ENCODE measurements at places on chromosomes 1 and 21.

GRCh38 chr21:29114765-29115500, 15.5 kb upstream of the MAP3K7CL start:
- no peak for DNase-seq

DNA sequence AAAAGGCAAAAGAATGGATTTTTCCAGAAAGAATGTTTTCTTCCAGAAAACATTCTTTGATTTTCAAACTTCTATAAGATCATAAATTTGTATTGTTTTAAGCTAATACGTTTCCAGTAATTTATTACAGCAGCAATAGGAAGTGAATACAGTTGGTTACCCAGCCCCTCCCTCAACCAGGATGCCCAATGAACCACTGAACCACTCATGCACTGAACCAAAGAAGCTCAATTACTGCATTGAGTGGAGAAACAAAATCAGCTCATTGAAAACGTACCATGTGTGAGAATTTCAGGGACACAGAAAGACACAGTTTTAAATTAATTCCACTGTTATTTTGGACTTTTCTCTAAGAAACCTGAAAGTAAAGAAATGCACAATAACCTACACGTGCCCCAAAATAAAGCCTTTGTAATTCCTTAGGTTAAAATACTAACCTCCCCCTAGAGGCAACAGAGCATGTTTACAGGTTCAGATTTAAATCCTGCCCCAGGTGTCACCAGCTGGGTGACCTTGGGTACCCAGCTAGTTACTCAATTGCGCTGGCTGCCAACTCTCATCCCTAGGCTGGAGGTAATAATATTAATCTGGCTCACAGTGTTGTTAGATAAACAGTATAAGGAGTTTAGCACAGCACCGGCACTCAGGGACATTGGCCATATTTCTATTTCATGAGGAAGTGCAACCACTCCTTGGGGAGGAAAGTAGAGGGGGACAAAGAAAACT, 111.7 kb downstream of the NMNAT2 start:
- DNase-seq: no peak

DNA sequence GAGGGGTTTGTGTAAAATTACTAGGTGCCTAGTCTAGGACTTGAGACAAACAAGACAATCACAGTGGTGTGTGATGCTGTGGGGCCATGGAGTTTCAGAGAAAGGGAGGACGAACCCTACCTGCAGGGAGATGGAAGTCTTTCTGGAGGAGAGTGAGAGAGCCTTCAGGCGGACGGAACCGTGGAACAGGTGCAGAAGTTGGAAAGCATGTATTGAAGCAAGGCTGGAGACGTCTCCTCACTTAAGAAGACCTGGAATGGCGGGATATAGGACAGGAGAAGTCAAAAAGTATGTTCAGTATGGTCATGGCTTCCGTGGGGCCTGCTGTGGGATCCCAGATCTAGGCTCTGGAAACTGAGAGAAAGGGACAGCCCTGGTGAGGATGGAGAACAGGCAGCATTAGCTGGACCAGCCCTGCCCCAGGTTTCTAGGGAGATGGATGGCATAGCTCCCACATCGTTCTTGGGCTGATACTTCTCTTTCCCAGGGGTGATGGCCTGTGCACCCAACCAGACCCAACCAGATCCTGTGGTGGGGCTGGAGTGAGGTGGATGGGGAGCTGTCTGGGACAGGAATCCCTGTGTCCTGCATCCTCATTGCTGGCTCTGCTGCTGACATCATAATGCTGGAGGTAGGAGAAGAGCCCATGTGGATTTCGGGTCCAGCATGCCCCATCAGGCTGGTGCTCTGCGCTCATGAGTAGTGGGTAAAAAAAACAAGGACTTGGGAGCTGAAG, 15.0 kb upstream of the LRP8 start:
- DNase-seq: no peak

GRCh38 chr1:108646648-108647269, 14.1 kb downstream of the HENMT1 start:
- no peak for DNase-seq

- DNase-seq: no peak
Measured at GRCh38 chr1:185039726-185040407, 5.5 kb upstream of the RNF2 start.
